ENCODE measurements at places on chromosomes 11 and 22.

DNA sequence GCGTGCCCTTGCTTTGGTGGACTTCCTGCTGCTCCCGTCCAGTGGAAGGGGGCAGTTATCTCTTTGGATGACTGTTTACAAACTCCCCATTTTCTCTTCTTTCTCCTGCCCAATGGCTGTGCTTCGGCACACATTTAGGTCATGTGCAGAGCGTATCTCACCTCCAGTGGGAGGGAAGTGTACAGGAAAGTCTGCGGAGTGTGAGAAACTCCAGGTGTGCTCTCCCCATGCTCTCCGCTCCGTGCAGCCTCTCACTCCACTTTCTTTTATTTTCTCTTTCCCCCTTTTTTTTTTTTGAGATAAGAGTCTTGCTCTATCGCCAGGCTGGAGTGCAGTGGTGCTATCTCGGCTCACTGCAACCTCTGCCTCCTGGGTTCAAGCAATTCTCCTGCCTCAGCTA, 11.9 kb upstream of the TEF start:
- DNase-seq, result no peak

DNA sequence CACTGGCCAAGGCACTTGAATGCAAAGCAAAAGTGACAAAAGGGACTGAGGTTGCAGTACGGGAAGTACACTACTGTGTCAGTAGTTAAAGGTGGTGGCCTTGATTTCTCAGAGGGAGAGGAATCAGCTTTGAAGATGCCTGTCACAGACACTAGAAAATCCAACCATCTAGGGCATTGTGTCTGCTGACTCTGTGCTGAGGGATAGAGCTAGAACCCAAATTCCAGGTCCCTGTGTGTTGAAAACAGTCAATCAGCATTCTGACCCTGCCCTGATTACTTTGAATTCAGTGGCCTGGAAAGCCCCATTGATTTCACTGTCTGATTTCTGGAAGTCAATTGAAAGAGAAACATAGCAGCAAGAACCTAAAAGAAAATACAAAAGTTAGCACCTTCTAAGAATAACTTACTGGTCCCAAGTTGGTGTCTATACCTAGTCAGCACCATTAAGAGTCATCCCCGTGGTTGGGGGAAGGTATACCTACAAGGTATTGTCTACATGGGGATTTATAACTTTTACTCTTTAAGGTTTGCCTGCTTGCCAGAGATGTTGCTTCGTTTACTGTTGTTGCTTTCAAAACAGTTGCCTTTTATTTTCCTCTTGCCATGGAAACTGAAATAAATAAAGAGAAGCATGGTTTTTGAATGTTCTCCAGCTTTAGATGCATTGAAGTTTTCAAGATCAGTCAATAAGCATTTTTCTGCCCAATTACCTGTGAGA, 97.3 kb downstream of the PDHX start:
- no peak for DNase-seq

DNA sequence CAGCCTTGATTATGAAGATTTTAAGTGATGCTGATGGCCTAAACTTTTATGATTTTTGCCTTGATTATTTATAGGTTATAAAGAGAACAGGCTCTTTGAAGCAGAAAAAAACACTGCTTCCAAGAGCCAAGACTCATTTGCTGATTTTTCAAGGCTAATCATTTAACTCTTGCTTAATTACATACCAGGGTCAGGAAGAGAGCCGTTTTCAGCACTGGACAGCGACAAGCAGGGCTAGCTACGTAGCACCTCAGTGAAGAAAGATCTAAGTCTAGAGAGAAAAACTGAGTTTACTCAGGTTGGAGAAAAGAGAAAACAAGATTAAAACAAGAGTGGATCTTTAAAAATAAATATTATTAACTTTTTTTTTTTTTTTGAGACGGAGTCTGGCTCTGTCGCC, 615.4 kb upstream of the B3GAT1 start:
- DNase-seq, result peak; percentile 12

DNA sequence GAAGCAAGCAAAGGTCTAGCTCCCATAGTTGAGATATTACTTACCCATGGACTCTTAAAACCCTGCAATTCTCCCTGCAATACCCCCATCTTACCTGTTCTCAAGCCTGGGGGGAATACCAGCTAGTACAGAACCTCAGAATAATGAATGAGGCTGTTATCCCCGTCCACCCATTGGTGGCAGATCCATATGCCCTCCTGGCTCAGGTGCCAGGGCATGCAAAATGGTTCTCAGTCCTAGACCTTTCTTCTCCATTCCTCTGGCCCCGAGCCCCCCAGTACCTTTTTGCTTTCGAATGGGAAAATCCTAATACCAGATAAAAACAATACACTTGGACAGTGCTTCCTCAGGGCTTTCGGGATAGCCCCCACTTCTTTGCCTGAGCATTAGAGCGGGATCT, 86.4 kb downstream of the PIWIL4 start:
- no peak for DNase-seq

DNA sequence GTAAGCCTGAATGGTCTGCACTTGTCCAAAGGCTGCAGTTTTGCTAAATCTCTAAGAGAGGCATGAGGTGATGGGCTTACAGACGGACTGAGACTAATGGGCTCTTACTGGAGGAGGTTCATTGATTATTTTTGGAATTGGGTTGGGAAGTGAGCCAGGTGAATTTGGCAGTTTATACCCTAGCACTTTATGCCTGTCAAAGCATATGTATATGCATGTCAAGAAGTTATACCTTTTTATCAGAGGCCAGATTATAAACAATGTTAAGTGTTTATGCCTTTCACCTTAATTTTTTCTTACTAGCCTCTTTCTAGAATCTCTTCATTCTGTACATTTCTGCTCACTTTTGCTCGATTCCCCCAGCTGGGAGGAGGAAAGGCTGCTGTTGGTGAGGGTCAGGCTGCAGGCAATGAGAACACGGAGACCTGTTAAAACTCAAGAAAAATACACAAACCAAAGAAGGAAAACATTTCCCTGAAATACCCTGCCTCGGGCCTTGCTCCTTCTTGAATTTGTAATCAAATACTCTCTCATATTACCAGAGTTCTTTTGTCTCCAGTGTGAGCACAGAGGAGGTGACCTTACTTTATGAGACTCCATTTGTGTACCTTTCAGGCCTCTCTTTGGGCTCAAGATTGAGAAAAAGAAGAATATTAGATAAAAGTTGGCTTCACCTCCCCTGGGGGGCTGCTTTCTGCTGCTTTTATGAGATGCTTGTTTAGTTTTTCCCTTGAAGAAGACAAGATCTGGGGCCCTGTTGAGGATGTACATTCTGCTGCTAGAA, 19.6 kb downstream of the NAT10 start:
- no peak for DNase-seq

- no peak for DNase-seq
Measured at GRCh38 chr11:26350002-26350401, 18.1 kb downstream of the ANO3 start.

- no peak for DNase-seq
Measured at GRCh38 chr11:127506126-127506525, 505.6 kb upstream of the KIRREL3 start.

- no peak for DNase-seq
Measured at GRCh38 chr11:104390651-104391050, 226.7 kb upstream of the PDGFD start.

DNA sequence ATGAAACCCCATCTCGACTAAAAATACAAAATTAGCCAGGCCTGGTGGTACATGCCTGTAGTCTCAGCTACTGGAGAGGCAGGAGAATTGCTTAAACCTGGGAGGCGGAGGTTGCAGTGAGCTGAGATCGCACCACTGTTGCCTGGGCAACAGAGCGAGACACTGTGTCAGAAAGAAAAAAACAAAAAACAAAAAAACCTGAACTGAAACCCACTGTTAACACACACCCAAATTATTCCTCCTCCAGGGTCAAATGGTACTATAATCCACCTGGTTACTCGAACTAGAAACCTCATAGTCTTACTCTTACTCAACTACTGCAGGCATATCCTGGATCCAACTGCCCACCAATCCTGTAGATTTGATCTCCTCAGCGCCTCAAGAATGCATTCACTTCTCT, 35.5 kb downstream of the USP28 start:
- no peak for DNase-seq

GRCh38 chr11:35169754-35170153, 30.8 kb downstream of the CD44 start:
- DNase-seq, result no peak

DNA sequence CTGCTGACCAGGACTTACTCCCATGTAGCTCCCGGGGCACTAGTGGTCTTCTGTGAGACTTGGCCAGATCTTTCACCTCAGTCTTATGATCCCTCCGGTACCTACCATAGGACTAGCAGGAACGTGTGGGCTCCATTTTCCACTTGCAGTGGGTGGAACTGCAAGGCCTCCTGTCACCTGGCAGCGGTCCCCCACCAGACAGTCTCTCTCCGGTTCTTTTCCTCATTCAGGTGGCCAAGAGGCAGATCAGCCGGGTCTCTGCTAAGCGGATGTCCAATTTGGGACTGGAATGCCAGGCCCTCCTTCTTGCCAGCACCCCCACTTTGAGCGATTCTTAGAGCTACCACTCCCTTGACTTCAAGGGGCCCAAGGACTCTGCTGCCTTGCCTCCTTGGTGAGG, 158.9 kb downstream of the NAV2 start:
- no peak for DNase-seq

DNA sequence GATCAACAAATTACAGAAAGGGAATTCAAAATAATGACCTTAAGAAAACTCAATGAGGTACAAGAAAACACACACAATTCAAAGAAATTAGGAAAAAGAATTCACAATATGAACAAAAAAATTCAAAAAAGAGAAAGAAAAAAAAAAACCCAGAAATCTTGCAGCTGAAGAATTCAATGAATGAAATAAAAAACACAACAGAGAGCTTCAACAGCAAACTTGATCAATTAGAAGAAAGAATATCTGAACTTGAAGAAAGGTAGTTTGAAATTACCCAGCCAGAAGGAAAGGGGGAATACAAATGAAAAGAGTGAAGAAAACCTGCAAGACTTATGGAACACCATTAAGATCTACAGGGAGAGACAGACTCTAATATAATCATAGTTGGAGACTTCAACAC, 52.8 kb downstream of the USP35 start:
- DNase-seq, result no peak

DNA sequence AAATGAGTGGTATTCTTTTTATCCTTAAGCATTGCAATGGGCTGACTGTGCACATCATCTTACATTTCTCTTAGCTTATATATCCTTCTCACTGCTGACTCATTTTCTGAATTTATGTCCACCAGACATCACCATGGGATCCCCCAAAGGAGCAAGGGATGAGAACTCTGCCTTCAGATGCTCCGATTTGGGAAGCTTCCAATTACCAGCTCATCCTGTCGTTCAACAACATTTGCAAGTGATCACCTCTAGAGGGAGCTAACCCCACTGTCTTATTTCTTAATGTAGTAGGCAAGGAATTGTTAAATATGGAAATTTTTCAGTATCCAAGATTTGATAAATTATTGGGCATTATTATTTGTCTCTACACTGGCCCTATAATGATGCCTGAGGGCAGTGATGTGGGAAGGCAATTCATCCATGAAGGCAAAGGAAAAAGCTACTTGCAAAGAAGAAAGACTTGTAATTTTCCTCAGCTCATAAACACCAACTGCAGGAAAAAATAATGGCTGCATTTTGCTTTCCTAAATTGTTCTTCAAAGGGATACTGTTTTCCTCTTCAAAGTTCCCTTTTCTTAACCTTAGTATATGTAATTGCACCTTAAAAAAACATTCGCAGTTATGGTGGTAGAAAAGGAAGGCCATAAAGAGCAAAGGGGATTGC, 102.4 kb upstream of the FSHB start:
- peak; percentile 10 for DNase-seq

DNA sequence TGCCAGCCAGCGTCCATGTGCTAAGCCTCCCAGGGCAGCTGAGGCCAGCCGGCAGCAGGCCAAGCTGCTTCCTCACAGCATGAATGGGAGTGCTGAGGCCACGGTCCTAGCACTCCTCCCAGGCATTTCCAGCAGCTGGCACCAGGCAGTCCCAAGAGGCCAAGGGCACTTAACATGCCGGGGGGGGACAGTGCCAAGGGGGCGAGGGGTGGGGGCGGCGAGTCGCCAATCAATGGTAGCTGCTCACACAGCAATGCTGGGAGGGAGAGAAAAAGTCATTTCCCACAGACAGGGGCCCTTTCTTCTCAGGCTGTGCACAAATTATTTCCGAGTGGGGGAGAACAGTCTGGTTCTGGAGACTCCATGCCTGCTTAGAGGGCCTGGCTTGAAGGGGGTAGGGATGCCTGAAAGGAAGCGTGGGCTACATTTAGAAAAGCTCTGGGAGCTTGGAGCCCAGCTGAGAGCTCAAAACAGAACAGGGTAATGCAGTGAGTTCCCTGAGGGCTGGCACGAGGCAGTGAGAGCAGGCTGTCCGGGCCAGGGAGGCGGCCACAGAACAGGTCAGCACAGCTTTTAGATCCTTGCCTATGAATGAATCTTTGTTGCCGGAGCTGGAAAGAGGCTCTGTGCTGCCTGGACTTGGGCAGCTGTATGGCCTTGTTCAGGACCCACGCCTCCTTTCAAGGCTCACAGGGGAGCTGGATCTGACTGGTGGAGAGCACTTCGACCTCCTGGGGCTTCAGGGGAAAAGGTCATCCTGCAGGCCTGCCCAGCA, 14.4 kb upstream of the TBC1D10A start:
- DNase-seq, result no peak

GRCh38 chr11:61860054-61860903, 31.1 kb downstream of the FADS3 start:
- DNase-seq, result no peak

DNA sequence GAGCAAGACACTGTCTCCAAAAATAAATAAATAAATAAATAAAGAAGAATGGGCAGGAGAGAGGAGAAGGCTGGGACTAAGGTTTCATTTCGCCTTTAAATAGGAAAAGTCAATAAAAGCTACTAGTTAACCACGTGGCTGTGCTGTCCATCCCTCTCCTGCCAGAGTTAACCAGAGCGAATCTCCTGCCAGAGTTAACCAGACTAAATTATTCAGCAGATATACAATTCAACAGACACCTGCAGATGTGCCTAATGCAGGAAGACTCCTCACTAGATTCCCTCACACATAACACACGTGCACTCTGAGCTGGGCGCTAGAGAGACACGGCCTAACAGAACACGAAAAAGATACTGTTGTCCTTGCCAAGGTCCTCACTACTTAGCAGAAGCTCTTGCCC, 156.1 kb downstream of the IGLL1 start:
- no peak for DNase-seq

- DNase-seq, result no peak
Measured at GRCh38 chr22:41257696-41258095, 17.0 kb upstream of the CHADL start.

DNA sequence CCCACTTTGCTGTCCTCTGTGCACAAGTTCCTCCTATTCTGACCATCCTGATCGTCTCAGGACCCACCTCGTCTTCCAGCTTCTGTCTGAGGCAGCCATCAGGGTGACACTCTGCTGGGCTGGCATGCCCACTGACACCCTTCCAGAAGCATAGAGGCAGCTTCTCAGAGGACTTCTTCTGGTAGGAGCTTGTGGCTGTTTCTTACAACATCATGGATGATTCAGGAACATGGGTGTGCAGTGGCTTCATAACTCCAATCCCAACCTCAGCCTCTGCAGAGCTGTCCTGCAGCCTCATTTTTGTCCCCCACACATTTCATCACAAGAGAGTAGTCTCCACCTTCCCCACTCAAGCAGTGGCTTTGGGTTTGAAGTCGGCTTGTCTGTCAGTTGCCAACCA, 20.9 kb upstream of the CTR9 start:
- DNase-seq, result no peak

GRCh38 chr11:57315491-57315890, 9.3 kb downstream of the TNKS1BP1 start:
- DNase-seq, result no peak

GRCh38 chr22:43313244-43313889, 29.8 kb downstream of the SCUBE1 start:
- DNase-seq, result no peak
